ENCODE measurements at places on chromosomes 2 and 18.

DNA sequence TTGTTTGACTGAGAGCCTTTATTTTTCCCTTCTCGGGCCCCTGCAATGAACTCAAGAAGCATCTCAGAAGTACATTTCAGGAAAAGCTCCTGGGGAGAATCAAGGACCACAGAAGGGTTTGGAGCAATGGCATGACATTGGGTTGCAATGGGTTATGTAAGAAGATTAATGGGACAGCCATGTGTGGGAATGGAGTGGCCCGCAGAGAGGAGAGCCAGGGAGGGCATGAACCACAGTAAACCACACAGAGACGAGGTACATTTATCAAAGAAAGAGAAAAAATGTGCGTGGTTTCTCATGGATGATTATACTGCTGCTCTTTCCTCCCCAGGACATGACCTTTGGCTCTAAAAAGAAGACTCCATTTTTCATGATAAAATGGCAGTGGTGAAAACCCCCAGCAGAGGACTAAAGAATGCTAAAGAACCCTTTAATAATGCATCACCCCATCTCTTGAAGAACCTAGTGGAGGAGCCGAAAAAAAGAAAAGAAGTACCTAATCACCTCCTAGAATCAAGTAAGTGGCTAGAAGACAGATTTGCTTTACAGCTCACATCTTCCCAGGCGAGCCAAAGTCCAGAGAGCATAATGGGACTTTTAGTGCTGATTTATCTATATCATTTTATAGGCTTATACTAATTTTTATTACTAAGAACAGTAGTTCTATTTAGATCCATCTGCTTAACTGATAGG, 1.7 kb downstream of the CFAP221 start:
- no peak for DNase-seq

DNA sequence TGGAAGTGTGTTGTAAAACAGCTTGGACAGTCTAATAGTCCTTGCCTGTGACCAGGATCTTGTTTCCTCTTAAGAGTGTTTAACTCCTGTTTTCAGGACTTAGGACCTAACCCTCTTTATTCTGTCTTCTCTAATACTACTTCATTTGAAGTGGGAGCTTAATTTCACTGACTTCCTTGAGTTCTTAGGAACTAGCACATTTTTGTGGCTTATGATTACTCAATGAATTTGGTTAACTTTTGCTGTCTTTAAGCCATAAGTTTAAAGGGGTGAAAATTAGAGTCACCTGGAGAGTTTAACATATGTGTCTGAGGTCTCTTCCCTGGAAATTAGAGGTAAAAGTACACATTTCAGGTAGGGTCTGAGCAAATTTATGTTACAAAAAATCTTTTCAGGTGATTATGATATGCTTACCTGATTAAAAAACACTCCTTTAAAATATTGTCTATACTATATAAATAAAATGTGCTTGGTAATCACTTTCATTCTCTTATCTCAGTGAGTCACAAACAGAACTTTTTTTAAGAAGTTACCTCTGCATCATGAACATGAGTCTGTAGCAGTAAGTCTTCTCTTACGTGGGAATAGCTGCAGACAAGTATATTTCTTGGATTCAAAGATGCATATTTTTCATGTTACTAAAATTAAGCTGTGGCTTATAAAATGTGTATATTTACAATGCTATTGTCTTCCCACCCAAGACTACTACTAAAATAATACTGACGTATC, 52.7 kb downstream of the ATP9B start:
- no peak for DNase-seq

DNA sequence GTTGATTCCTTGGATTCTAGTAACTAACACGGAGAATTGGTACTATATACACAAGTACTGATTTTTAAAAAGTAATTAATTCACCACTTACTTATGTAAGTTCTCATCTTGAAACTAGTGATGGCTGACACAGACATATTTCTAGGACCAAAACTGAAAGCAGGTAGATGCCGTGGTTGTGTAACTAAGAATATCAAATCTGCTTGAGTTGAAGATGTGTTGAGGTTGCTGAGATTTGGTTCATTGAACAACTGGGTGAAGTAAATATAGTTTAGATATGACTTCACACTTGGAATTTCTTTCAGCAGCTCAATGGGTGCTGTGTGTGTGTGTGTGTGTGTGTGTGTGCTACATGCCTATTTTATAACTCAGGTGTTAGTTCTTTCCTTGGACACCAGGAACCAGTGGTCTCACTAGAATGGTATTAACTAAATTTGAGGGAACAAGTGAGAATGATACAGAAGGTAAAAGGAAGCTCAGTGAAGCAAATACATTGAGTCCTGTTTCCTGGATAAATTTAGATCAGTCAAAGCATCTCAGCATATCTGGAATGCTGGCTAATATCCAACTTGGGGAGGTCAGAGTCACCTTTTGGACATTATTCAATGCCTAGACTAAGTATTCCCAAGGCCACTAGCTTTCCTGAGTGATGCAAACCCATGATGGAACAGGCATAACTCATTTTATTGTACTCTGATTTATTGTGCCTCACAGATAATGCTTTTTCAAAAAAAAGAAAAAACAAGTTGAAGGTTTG, 110.7 kb upstream of the ZEB2 start:
- no peak for DNase-seq

DNA sequence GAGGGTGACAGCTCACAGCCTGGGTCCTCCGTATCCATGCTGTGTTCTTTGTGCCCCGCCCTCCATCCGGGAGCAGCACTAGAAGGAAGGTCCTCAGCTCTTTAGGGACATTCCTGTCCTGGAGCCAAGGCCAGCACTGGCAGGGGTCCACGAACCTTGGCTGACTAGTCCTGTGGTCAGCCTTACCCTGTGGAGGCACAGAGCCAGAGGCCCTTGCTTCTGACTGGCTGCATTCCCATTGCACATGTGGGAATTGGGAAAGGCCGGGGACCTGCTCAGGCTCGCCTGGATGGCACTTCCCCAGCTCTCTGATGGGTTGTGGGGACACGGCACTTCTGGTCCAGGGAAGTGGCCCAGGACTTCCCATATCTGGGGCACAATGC, 24.9 kb upstream of the RHOB start:
- DNase-seq: no peak

GRCh38 chr2:14642499-14642898, 10.0 kb downstream of the LRATD1 start:
- DNase-seq: no peak

DNA sequence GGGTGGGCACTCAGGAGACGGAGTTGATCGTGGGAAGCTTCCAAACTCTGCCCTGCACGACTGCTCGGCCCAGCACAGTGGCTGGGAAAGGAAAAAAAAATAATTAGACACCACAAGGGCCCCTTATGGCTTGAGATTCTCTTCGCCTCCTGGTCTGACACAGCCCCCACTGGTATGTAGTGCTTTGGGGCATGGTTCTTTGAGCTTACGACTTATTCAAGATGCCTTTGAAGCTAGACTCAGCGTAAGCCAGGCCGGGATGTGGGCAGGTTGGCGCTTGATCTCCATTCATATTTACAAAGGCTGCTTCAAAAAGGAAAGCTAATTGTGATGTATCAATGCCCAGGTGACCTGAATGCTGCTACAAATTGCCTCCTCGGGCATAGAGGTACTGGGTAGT, 50.5 kb downstream of the CXCR4 start:
- DNase-seq: no peak

DNA sequence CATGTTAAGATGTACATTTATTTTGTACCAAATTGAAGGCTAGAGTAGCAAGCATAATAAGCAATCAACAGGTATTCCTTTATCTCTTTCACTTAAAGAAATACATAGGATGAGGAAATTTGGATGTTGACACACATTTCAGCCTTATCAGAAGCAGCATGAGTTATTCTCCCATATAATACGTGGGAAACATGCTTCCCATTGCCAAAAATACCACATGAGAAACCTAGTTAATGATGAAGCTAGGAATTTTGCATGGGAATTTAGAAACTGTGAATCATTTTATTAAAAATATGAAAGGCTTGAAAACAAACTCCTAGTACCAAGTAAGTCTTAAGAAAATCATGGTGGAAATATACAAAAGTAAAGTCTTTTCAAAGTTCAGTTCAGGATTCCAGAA, 751.8 kb downstream of the TSN start:
- no peak for DNase-seq

DNA sequence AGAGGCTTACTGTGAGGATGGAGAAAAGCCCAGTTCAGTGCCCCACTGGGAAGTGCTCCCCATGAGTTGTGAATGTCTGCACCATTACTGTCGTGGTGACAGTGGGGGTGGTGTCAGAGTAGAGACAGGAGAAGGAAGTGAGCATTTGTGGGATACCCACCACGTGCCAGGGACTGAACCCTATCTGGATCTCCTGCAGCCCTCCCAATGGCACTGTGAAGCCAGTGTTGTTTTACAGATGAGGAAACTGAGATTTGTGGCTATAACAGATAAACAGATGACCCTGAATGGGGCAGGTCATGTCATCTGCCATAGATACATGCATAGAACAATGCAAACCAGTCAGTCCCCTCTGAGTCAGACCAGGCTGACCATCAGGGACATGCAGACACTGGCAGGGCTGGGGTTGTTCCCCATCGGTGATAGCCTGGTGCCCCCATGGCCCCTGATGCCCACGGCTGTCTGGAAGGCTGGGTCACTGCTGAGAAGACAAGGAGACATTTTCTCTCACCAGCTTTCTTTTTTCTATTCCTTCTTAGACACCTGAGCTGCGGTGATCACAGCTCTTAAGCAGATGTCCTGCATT, 60.8 kb downstream of the EMILIN2 start:
- no peak for DNase-seq

DNA sequence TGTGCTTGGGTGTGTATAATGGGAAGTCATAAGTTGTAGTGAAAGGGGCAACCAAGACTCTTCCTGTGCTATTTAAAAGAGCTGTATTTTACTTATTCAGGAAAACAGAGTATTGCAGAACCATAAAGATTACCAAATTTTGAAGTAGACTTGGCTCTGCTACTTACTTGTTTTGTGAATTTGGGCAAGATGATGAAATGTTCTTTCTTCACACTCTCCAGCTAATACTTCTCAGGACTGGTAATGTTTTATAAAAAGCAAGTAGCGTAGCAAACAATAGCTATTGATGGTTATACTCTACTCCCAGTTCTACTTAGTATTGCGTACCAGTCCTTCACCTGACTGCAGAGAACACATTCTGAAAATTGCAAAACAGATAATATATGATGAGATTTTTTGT, 374.1 kb downstream of the ARHGAP15 start:
- DNase-seq: no peak

DNA sequence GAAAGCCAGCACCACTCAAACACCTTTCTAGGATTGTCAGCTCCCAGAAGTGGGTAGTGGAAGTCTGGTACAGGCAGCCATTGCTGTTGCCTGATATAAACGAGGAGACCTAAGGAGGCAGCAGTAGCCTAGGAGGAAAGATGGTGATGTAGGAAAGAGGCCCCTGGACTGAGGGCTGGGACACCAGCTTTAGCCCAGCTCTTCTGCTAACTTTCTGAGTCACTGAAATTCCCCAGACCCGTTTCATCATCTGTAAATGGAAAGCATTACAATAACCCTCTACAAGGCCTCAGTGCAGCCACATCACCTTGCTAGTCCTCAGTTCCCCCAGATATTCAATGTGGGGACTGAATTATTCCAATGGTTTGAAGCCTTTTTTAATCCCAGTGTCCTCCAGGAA, 336.5 kb downstream of the TNS1 start:
- no peak for DNase-seq

GRCh38 chr18:74569401-74569800, 28.3 kb upstream of the ZNF407 start:
- DNase-seq: no peak

DNA sequence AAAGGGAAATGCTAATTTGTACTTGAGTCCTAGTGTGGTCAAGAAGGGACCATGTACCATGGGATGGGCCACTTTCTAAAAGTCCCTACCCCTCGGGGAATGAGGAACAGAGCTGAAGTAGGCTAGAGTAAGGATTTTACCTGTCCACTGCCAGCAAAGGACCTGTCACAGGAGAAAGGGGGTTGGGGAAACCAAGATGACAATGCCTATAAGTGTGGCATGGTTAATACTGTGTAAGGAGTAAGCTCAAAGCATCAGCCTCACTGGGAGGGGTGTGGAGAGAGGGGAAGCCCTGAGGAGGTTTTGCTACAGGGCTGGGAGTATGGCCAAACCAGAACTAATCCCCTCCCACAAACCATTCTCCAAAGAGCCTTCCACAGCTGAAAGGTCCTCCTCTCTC, 15.8 kb downstream of the GKN2 start:
- DNase-seq: no peak

GRCh38 chr2:69948032-69948962, 13.1 kb downstream of the ASPRV1 start:
- DNase-seq: no peak

- no peak for DNase-seq
Measured at GRCh38 chr18:31658670-31659575, 25.5 kb downstream of the B4GALT6 start.

DNA sequence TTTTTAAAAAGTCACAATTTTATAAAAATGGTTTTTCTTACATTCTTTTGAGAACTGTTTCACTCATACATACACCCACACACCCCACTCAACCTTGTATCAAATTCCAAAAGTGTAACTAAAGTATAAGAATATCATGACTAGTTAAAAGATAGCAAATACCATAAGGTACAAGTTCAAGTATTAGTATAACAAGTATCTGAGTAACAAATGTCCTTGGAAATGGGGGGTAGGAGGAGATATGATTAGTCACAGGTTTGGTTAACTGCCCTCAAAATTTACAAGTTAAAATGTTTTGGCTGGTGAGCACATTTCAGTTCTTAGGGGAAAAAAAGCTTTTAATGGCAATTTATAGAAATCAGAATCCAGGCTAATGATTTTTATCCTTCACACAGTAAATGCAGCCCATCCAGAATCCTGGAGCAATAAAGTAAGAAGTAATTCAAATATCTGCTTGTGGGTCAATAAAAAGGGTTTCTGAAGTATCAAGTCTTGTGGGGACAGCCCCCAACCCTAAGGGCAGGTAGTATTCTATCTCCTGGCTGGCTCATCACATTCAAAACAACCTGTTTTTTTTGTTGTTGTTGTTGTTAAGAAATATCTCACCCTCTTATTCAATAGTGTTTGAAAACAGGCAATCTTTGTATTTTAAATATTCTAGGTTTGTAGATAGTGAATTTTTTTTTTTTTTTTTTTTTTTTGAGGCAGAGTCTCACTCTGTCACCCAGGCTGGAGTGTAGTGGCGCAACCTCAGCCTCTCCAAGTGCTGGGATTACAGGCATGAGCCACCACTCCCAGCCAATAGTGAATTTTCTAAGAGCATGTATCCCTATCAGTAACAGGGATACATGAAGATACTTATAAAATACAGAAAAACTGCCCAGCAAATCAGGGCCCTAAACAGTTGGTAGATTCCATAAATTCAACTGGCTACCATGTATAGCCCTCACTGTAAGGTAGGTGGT, 14.5 kb downstream of the IAH1 start:
- no peak for DNase-seq

- no peak for DNase-seq
Measured at GRCh38 chr2:195470622-195471021, 186.4 kb upstream of the SLC39A10 start.

All from stimulated activated CD4-positive, alpha-beta T cell treated with anti-CD3 and anti-CD28 coated beads, Interleukin-1b, Interleukin-23, amount 100 ng/mL, for 4 hours (primary cell).